Fibroblast of lung (primary cell): ENCODE measurements at places on chromosomes 3 and 15. TPM values are rescaled to one million over a fixed set of nuclear protein-coding genes. Genes with fewer than 3 reads are reported as not detected.

NR1I2 gene
- total RNA-seq = under 0.01 TPM in 1 of 2 replicates, not detected in the other

EFCAB12 gene
- total RNA-seq = under 0.01 and 0.17 TPM in 2 replicates

CYP8B1 gene
- not detected in 2 replicates for total RNA-seq

ZNF860 gene
- total RNA-seq = under 0.01 and 0.50 TPM in 2 replicates

PTH1R gene
- 3.3 and 4.3 TPM in 2 replicates for total RNA-seq

LSAMP gene
- total RNA-seq = 4.8 and 9.0 TPM in 2 replicates

CAMKV gene
- not detected in 2 replicates for total RNA-seq

DUOXA2 gene
- not detected in 2 replicates for total RNA-seq

COL8A1 gene
- 24.7 and 85.4 TPM in 2 replicates for total RNA-seq
